ENCODE measurements at places on chromosomes 7 and 10. TPM values are rescaled to one million over a fixed set of nuclear protein-coding genes. Genes with fewer than 3 reads are reported as not detected.

Gene STEAP1B
- 31.8 TPM for total RNA-seq

Gene GNAT3
- not detected for total RNA-seq

Gene PVRIG
- not detected for total RNA-seq

GRCh38 chr10:84427903-84428650 lies 99.7 kb downstream of the CCSER2 start:
- H3K36me3 ChIP-seq = peaks cover 11% of the 10 kb centered on the region
- peak; percentile 39 for DNase-seq
- no peak overlapping the region for H3K4me3 ChIP-seq
- H3K27ac ChIP-seq = no peak overlapping the region

DNA sequence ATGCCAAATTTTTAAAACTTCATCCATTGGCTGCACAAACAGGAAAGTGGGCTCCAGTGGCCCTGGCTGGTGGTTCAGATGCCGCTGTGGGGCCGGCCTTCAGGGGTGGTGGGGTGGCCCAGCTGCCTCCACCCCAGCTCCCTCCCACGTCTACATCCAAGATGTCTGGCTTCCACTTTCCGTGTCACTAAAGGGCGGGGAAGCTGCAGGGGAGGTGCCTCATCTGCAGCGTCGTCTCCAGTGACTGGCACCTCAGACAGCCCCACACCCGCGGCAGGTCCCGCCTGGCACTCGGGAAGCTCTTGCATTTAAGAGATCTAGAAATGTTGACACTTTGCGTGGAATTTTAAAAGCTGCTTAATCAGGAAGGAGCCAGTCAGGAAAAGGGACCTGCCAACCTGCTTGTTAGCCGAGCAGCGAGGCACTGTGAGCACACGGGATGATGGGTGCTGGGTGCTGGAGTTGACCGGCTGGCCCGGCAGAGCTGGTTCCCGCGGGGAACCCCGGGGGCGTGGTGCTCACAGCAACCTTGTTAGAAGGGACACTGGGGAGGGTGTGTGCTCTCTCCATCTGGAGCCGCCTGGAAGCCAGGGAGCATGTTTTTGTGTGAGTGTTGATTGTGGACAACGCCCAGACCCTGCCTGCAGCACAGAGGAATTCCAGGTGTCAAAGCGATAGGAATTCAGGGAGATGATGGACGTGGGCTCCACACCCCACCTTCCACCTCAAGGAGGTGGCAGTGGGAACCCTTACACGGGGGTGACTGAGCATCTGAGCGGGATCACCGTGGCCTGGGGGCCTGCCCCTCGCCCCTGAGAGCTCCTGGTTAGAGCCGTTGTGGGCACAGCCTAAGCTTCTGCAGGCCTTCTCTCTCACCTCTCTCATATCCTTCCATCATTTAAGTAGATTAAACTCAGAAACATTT lies 320.5 kb downstream of the PTPRN2 start:
- no peak overlapping the region for H3K27ac ChIP-seq
- no peaks in the 10 kb centered on the region for H3K36me3 ChIP-seq
- no peaks in the 10 kb centered on the region for H3K27me3 ChIP-seq
- no peaks in the 10 kb centered on the region for H3K4me1 ChIP-seq
- DNase-seq = peak; percentile 63

All from osteoblast (primary cell).